ENCODE measurements at places on chromosomes 4 and X.

GRCh38 chr4:98510757-98511517 lies 147.5 kb downstream of the TSPAN5 start:
- no peak for DNase-seq

GRCh38 chrX:133542476-133542875 lies 127.2 kb upstream of the GPC4 start:
- no peak for DNase-seq

DNA sequence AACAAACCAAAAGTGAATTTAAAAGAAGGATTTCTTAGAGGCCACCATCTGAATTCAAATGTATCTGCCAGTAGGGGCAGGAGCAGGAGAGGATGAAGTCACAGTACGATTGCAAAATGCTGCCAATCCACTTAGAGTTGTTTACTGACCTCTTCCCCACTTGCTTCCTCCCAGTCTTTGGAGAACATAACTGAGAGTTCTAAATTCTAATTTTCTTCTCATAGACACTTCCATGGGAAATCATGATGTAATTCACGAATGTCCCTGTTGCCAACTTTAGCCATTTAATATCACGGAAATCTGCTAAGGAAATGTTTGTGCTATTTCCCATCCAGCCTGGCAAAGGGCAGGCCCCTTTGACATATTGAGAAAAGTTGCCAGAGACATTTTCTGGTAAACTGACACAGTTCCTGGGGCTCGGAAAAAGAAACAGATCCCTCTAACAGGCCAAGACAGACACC lies 33.6 kb upstream of the NOCT start:
- DNase-seq: no peak

GRCh38 chrX:9482408-9482807 lies 17.6 kb downstream of the TBL1X start:
- DNase-seq: no peak

DNA sequence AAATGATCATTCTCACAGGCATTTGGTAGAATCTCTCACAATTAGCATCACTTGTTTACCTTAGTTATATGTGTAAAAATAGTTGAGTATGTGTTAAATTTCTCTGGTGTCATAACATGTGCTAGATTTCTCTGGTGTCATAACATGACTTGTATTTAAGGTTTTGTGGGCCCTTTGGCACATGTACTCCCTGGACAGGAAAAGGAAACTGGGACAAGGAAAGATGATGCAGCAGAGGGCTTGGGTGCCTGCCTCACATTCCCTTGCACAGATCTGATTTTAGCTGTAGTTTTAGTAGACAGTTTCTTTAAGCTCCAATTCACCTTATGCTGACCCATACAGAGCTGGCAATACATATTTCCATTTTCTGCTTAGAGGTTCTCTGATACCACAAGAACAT lies 726.0 kb downstream of the C4orf33 start:
- DNase-seq: no peak

GRCh38 chr4:170248576-170248975 lies 158.8 kb upstream of the AADAT start:
- no peak for DNase-seq

GRCh38 chr4:176791591-176792325 lies 964 bp downstream of the VEGFC start:
- DNase-seq: no peak

DNA sequence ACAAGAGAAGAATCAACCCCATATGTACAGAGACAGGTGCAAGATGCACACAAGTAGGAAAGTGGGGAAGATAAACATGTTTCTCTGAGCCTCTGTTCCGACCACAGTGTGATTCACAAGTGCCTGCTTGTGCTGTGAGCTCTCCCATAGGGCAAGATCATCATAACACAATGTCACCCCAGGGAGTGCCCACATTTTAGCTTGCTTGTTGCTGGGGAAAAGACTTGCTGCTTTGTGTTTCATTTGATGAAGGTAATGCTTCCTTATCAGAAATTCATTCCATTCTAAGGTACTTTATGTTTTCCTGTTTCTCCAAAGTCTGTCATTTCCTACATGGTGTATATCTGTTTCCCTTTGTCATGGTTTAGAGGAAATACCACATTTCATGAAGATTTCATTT lies 304.5 kb upstream of the DIPK2B start:
- DNase-seq: no peak

- DNase-seq: peak; percentile 19
Observed at GRCh38 chrX:38985375-38985774, 184.1 kb downstream of the MID1IP1 start.

GRCh38 chrX:24839331-24839730 lies 145.6 kb downstream of the POLA1 start:
- DNase-seq: no peak

- no peak for DNase-seq
Observed at GRCh38 chr4:118033148-118034052, 886 bp upstream of the NDST3 start.

DNA sequence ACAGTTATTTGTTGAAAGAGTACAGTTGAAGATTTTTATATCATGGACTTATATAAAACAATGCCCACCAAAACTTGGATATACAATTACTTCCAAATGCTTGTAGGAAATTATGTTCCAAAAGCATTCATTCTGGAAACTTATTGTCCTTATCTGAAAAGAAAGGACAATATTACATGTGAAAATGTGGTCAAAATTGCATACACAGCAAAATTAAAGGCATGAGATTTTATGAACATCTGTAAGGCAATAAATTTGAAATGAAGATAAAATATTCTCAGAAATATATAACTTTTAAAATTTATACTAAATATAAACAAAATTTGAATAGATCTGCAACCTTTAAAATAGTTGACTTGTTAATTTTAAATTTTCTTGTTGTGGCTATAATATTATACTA lies 1173.8 kb downstream of the NLGN4X start:
- no peak for DNase-seq

- DNase-seq: peak; percentile 96
Observed at GRCh38 chr4:9691238-9692065, 90.0 kb upstream of the DRD5 start.

DNA sequence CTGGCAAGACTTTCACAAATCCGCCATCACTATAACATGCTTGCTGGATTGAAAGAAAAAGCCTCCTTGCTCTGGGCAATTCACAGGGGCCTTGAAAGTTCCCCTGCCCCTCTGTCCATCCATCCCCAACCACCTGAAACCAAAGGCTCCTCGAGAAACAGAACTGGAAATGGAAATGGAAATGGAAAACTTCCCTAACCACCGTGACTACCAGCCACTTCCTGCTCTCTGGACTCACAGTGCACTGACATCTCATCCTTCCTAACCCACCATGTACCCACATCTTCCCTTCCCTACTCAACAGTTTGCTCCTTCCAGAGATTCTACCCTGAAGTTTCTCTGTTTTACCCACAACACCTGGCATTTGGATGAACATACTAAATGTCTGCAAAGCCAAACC lies 603.6 kb upstream of the DIPK2B start:
- DNase-seq: no peak

DNA sequence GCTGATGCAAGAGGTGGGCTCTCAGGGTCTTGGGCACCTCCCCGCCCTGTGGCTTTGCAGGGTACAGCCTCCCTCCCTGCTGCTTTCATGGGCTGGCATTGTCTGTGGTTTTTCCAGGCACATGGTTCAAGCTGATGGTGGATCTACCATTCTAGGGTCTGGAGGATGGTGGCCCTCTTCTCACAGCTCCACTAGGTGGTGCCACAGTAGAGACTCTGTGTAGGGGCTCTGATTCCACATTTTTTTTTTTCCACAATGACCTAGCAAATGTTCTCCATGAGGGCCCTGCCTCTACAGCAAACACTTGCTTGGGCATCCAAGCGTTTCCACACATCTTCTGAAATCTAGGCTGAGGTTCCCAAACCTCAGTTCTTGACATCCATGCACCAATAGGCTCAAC lies 657.9 kb upstream of the CT83 start:
- DNase-seq: no peak

GRCh38 chrX:68498508-68499379 lies at the start of gene YIPF6:
TSS of gene YIPF6 (plus strand) at chrX:68499051. CDS start at chrX:68499067, 16 bp downstream.
- peak; percentile 72 for DNase-seq

DNA sequence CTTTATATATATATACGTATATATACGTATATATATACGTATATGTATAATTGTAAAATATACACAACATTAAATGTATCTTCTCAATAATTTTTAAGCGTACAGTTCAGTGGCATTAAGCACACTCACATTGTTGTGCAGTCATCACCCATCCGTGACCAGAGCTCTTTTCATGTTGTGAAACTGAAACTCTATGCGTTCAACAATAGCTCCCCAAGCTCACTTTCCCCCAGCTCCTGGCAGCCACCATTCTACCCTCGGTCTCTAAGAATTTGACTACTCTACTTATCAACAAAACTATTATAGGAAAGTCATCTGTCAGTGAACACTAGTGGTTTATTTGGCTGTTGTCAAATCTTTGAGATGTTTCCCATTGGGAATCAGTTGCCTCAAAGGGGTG lies 621.8 kb upstream of the GALNT7 start:
- no peak for DNase-seq

- no peak for DNase-seq
Observed at GRCh38 chrX:17635231-17635630, 102.1 kb upstream of the SCML1 start.

DNA sequence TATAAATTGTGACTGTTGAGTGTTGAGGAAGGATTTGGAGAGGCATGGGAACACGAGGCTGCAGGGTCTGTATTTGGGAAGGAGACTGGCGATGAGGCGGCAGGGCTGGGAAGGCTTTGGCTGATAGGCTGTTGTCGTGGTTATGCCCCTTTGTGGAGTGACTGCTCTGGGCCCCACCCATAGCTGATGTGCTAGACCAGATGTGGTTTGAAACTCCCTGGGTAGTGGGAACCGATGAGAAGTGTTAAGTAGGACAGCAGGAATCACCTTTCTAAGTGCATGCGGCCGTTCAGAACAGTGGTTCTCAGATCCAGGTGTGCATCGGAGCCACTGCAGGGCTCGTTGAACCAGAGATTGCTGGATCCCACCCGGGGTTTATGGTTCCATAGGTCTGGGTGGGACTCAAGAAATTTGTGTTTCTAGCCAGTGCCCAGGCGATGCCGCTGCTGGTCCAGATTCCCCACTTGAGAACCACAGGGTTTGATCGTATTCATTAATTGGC lies 42.3 kb downstream of the TBC1D14 start:
- no peak for DNase-seq

DNA sequence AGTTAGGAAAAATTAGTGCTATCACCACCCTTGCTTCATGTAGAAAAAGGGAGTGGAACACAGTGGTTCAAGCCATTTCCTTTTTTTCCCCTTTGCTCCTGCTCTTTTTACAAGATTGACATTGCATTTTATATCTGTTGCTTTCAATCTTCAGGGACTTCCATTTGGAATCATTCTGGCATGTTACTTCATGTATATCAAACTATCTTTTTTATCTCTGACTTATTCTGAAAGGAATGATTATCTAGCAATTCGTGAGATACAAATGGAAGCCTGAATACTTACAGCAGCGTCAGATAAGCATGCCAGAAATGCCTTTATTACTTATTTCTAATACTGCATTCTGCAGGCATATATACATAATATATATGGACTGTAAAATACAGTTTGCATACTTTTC lies 20.4 kb downstream of the ADGRL3 start:
- no peak for DNase-seq

DNA sequence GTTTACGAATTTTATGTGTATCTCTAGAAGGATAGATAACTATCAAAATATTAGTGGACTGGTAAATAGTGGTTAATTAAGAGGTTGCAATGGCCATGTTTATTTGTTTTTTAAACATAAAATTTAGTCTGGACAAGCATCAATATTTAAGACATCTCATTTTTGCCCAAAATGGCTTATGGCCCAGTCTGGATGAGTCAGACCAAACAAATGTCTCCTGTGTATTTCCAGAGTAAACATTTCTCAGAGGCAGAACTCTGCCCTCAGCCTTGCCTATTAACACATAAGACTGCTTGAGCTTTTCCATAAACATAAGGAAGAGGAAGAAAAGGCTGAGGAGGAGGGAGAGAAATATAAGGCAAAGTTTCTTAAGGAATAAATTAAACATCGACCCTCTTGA lies 277.1 kb upstream of the DIAPH2 start:
- DNase-seq: no peak

GRCh38 chr4:86976801-86977485 lies 42.1 kb downstream of the AFF1 start:
- DNase-seq: no peak

DNA sequence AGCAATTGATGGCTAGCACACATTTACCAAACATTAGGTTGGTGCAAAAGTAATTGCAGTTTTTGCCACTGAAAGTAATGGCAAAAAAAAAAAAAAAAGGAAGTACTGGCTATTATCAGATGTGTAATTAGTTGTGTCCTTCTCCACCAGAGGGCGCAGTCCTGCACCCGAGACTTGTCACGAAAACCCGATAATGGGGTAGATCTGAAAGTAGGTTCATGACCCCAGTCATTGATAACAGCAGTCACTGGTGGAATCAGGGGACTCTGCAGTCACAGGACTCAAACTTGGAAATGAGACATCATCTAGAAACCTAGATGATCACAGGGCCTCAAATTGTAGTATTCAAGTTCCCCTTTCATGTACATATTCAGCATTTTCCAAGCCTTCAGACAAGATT lies 13.1 kb upstream of the ACOT9 start:
- DNase-seq: peak; percentile 80

GRCh38 chr4:139889264-139889663 lies 223.6 kb downstream of the MGST2 start:
- no peak for DNase-seq

- DNase-seq: no peak
Observed at GRCh38 chr4:133156096-133156495, 7.0 kb downstream of the PCDH10 start.

GRCh38 chr4:53932796-53933610 lies 131.4 kb downstream of the CHIC2 start:
- no peak for DNase-seq

DNA sequence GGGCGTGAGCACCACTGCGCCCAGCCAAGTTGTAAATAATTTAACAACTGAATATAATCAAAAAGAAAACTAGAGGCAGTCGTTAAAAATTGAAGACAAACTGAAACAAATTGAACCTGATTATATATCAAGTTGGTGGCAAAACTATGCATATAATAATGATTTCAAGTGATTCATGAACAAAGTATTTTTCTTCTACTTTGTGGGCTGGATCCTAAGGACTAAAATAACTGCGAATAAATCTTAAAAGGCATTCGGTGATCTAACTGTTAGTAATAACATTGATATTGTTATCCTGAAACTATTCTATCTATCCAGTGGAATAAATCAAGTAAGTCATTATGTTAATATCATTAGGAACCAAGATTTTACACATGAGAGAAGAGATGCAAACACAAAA lies 21.2 kb upstream of the USP9X start:
- DNase-seq: no peak

- no peak for DNase-seq
Observed at GRCh38 chrX:20285511-20285910, 18.8 kb upstream of the RPS6KA3 start.

DNA sequence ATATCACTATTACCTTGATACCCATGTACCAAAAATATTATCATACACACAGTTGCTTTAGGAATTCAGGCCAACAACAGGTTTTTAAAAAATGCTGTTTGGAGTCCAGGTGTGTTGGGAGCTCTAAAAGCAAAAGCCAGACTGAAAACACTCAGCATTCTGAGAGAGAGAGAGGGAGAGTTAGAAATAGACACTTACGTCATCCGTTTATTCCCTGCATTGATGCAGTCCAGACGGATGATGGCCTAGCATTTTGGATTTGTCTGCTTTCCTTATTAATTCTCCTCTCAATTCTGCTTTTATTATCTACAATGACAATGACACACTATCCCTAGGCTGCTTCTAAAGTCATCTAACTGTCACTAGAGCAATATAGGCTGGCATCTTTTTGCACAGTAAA lies 358.3 kb upstream of the BOD1L1 start:
- DNase-seq: no peak

Data from CD4-positive, alpha-beta T cell treated with Interleukin-21 for 1 hour (primary cell).